ENCODE measurements at places on chromosomes 1 and 21.

DNA sequence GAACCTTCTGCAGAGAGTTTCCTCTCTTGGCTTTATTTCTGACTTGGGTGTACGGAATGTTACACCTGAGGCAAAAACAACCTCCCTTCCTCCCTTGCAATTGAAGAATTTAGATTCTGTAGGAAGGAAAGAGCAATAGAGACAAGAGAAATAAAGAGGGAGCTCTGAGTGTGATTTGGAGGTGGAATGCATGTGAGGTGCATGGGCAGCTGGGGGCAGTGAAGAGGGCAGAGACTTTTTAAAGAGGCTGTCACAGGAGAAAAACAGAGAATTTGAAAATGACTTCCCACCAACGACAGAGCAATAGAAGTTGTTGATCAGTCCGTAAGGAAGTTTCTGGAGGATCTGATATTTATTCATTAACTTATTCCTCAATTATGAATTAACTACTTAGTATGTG, 172.0 kb upstream of the B3GALT2 start:
- DNase-seq = no peak

GRCh38 chr1:30327370-30328099, 395.9 kb downstream of the MATN1 start:
- no peak for DNase-seq

DNA sequence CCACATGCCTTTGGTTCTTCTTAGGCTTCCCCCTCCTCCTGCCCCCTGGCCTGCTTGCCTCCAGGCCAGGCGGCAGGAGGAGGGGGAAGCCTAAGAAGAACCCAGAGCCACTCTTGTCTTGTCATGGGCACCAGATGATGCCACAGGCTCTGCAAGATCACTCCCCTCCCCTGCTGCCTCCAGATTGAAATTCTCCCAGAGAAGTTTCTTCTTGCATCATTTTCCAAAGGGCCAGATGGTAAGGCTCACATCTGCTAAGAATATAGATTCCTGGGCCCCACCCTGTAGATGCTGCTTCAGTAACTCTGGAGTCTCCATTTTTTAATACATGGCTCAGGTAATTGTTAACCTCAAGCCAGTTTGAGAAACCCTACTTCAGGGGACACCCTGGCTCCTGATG, 60.8 kb downstream of the FAM163A start:
- DNase-seq = no peak

- DNase-seq = no peak
Measured at GRCh38 chr1:113691184-113691583, 68.1 kb downstream of the PHTF1 start.

DNA sequence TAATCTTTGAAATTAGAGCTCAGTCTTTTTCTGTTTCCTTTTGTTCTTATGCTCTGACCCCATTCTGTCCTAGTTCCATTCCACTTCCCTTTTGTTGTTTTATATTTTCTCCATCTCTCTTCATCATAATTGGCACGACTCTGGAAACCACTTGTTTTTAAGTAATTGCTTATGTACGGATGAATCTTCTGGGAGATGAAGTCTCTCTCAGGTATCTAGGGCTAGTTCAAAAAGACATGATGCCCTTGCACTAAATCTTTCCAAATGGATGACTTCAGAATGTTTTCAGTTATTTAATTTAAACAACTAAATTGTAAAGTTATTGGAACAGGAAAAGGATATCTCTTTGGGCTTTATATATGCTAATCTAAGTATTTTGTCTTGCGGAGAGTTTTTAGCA, at the start of gene OR6F1:
TSS of gene OR6F1 (minus strand) at position 101 of the 400 bp plus-strand sequence. CDS start 3,891 bp downstream, outside the sequence.
- no peak for DNase-seq

- DNase-seq = no peak
Measured at GRCh38 chr1:184811439-184812111, 56.9 kb upstream of the EDEM3 start.

DNA sequence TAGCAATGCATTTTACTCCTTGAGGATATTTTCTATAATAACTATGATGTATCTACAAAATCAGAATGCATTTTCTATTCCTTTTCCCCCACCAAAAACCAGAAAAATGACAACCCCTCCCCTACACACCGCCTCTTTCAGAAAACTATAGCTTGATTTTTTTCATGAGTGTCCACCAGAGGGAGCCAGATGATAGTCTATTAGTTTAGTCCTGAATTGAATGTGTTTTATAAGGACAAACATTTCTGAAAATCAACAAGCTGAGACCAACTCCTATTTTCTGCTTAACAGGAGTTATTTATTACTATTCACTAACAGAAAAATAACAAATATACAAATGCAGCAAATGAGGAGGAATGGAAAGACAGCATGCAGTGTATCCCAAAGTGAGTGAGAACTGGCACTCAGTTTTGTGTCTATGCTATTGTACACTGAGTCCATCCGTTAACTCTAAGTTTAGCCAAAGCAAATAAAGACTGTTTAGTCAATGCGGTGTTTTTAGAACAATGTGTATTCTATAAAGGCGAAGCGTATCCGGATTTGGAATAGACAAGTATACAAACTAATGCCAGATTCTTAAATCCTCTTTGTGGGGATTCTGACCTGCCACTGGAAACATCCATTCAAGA, 182.6 kb downstream of the VAV3 start:
- DNase-seq = peak; percentile 36

GRCh38 chr21:45418301-45419071, 13.5 kb downstream of the COL18A1 start:
- DNase-seq = no peak

GRCh38 chr1:190067592-190067991, 410.1 kb downstream of the BRINP3 start:
- DNase-seq = no peak

DNA sequence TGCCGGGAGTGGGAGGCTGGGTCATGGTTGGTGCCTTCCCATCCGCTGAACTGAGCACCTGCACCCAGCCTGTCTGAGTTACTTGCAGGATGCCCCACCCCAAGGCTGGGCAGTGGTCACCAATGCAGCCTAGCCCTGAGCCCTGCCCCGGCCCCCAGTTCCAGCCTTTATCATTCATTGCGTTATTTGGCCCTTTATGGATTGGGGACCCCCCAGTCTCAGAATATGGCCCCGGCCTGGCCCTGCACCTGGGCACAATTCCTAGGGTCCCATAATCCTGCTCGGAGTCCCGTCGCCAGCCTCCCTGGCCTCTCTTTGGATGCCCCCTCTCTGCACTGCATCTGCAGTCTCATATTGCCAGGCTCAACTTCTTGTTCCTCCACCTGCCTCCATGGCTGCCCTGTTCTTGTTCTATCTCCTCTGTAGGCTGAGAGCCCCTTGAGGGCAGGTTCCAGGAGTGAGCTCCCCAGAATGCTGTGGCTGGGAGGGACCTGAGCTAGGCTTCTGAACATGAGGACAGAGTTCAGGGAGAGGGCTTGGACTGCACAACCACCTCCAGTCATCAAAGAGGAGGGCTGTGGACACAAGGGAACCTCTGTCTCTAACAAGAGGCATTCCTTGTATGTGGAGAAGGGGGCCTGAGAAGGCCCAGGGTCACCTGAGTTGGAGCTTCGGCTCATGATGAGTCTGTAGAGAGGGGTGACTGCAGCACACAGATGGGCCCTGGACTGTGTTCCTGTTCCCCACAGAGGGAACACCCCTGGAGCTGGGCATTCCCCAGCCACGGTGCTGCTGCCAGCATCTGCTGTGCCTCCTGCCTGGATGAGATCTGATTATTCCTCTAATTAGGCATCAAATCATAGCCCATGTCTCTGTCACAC, 1.1 kb upstream of the KNCN start:
- no peak for DNase-seq

DNA sequence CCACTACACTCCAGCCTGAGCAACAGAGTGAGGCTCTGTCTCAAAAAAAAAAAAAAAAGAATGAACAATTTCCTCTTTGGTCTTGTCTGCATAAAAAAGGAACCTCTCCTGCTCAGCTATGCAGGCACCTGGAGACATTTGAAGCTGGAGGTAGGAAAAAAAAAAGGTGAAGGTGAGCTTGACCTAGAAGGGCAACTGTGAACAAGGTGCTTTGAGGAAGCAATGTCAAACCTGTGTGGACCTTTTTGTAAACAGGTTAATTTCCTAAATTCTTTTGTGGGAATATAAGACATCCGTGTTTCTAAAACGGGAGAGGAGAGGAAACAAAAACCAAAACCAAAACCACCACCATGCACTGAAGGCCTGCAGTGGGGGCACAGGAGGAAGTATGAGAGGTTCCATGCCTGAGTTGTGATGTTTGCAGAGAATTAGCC, 77.5 kb downstream of the SLC45A1 start:
- no peak for DNase-seq

DNA sequence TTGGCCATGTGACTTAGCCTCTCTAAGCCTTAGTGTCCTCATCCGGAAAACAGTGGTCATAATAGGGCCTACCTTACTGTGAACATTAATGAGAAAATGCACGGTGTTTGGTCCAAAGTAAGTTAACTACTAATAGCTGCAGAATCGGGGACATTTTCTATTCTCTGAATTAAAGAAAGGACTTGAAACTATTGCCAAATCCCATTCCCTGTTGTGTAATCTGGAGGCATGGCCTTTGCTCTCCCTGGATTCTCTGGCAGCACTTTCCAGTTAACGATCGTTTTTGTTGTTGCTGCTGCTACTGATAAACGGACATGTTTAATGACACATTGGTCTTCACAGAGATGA, 30.5 kb downstream of the FMO4 start:
- DNase-seq = no peak

DNA sequence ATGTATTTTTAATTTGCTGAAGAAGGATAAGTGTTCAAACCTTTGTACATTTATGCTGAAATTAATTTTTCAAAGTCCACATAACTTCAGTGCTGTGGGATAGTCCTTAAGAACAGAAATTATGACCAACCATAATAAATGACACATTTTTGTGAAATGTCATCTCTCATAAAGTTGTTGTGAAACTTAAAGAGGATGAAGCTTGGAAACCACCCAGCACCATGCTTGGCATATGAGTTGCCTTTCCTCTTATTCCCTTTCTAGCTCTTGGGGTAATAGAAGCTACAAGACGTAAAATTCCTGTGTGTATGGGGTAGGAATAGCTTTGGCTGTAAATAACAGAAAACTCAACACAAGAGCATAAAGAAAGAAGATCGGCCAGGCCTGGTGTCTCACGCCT, 18.9 kb upstream of the USP24 start:
- DNase-seq = no peak

- DNase-seq = no peak
Measured at GRCh38 chr1:96233422-96233821, 488.2 kb upstream of the PTBP2 start.

DNA sequence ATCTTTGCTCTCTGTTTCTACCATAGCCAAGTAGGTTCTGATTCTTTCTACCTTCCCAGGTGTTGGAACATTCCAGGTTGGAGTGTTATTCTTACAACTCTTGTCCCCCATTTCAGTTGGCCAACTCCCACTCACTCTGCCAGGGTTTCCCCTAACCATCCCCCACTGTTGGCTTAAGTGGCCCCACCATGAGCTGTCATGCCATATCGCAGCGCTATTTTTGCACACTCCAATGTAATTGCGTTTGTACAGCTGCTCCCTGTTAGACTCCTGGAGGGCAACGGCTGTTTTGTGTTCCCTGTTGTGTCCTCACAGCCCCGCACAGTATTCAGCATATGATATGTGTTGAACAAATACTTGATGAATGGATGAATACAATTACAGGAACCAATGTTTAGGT, 117.7 kb upstream of the ETS2 start:
- DNase-seq = no peak

- DNase-seq = no peak
Measured at GRCh38 chr1:225442123-225442505, 14.3 kb upstream of the LBR start.

- DNase-seq = no peak
Measured at GRCh38 chr1:24465638-24466037, 37.0 kb upstream of the RCAN3 start.

- peak; percentile 74 for DNase-seq
Measured at GRCh38 chr1:204207136-204207616, 6.6 kb downstream of the GOLT1A start.

GRCh38 chr21:46610018-46610701, 5.3 kb upstream of the S100B start:
- DNase-seq = no peak

DNA sequence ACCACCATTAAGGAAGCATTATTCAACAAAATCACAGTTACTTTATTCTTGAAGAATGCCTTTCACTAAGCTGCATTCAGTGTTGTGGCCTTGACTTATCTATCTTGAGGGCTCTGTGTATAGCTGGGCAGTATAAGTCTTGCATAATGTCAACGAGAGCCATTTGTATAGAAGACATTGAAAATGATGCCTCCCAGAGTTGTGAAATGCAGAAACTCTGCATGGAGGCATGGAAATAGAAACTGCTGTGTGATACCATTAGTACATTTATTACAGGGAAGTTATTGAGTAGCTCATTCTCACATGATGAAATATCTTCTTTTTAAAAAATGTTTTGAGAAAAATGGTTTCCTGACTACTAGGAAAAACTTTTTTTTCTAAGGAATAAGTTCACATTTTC, 111.4 kb upstream of the SNX7 start:
- DNase-seq = no peak

DNA sequence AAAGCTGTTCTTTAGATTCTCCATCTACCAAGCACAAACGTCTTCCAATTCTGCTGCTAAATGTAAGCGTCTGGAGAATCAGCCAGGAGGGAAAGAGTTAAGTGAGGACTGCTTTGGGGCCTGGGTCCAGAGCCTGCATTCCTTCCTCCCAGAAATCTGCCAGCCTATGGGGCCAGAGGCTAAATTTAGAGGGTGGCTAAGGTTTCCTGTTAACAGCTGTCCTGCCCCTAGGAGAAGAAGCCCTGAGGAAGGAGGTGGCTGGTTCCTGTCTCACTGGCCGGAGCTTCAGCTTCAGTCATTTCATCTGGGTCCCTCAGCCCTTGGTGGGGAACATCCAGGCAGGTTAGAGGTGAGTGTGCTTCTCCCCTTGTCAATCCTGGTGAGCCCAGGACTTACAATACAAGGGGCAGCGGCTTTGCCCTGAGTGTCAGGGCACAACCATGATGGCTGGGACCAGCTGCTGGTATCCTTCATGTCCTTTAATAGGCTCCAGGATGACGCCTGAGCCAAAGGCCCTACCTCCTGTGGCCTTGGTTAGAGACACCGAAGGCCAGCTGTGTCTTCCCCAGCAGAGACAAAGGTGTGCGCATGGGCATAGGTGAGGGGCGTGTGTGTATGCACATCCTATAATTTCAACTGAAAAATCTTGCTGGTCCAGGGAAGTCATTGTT, at the start of gene STYXL2:
TSS of gene STYXL2 (plus strand) at position 230 of the 671 bp plus-strand sequence. CDS start 775 bp downstream, outside the sequence.
- DNase-seq = no peak

GRCh38 chr1:110106013-110106941, 6.0 kb upstream of the UBL4B start:
- peak; percentile 38 for DNase-seq
